ENCODE measurements at places on chromosomes 5 and 9.

DNA sequence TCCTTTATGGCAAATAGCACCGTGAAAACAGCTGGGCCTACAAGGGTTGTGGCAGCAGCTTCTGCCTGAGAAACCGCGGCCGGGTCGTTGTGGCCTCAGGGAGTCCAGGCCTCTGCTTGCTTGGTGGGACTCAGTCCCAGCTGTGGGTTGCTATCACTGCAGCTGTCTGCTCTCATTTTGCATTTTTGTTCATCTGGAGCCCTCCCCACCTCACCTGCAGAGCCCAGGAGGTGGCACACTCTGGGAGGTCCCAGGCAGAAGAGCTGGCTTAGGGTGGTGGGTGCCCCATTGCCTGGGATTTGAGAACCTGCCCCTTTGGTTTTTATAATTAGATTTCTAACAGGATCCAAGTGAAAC lies 138.4 kb downstream of the GADD45G start:
- DNase-seq, result no peak

- no peak for DNase-seq
Observed at GRCh38 chr9:135010921-135011320, 76.5 kb upstream of the OLFM1 start.

DNA sequence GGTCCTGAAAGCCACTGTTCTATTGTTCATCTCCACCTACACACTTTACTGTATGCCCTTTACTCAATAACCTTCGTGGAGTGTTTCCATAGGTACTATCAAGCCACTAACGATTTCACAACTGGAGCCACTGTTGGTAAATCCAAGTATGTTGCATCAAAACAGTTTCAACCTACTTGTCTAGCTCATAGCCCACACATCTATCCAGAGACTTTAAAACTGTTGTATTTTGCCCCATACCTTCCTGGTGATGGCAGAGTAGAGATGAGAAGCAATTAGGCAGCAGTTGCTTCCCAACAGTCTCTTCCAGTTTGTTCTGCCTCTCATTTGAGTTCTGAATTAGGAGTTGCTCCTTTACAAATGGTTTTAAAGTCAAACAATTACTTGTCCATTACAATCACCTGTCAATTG lies 607 bp downstream of the FAXDC2 start:
- no peak for DNase-seq

DNA sequence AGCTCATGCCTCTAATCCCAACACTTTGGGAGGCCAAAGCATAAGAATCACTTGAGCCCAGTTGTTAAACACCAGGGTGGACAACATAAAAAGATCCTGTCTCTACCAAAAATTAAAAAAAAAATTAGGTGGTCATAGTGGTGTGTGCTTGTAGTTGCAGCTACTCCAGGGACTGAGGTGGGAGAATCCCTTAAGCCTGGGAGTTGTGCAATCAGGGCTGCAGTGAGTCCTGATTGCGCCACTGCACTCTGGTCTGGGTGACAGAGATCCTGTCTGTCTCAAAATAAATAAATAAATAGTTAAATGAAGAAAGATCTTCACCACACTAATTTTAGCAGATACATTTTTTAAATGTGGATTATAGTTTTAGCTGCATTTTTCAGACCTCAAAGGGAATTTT lies 433.2 kb downstream of the MAT2B start:
- DNase-seq, result no peak

DNA sequence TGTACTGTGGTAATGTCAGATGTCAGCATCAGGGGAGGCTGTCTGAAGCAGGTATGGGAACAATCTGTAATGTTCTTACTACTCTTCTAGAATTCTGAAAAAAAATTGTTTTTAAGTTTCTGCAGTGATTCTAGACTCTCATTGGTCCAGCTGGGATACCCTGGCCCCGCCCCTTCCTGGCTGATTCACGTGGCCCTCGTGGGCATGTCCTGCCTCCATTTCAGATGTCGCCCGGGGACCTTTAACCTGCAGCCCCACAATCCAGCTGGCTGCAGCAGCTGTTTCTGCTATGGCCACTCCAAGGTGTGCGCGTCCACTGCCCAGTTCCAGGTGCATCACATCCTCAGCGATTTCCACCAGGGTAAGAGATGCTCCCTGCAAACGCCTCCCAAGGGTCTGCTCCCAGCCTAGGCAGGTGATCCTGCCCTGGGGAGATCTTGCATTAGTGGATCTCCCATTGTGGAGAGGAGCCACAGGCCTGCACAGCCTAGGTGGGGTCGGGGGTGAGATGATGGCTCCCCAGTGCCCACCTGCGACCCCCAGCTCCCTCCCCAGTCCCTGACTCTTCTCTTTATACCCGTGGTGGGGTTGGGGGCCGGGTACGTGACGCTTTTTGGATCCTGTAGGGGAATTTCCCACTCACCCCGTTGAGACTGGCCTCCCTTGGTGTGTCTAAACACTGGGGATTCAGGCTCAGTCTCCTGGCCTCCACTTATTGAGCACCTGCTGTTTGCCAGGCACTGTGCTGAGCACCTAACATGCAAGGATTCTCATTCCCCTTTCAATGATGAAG lies 36.5 kb downstream of the LAMC3 start:
- DNase-seq, result no peak

DNA sequence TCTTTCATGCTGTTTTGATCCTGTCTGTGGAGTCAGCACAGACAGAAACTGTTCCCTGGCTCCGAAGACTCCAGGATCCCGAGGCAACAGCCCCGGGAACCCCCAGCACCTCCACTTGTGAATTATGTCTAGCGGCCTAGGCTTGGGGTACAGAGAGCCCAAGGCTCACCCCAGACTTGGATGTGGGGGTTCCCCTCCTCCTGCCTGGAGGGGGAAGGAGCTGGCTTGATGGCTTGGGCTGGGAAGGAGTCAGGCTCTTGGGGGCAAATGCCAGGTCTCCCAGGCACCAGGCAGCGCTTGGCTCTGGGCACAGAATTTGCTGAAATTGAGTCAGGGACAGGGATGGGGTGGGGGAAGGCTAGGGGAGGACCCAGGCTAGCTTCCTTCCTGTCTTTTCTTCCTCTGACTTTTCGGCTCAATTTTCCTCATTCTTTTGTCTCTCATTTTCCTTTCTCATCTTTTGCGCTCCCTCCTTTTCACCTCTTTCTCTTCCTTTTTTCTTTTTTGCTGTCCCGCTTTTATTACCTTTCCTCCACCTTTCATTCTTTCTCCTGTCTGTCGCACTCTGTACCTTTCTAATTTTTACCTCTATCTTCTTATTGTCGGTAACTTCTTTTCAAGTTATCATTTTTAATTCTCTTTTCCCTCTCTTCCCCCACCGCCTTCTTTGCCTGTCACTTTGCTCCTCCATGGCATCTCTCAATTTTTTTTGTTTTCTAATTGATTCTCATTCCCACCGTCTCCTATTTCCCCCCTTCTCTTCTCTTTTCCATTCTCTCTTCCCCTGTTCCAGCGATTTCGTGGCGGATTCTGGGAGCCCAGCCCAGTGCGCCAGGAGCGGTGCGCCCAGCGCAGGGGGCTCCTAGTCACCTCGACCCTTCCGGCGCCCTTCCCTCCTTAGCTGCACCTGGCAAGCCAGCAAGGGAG lies 10.5 kb downstream of the MSX2 start:
- no peak for DNase-seq

DNA sequence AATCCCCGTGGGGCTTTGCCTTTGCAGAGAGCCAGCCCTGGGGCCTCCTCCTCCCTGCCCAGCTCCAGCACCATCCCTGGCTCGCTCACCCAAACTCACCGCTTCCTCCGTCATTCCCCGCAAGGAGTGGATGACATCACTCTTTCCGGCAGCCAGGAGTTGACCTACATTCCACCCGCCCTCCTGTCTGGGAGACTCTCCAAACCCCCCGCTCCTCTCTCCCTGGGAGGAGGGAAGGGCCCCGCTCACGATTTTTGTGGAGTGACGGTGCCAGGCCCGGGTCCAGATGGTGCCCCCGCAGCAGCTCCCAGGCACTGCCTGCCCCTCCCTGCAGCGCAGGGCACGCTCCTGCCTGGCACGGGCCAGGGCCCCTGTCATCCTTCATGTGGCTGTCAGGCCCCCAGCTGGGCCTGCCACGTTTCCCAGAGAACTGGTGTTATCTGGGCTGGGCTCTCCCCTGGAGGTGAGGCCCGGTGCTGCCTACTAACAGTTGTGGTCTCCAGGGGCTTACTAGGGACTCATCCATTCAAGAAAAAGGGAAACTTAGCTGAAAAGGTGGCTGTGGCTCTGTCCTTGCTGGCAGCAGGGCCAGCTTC lies 52.3 kb downstream of the NTNG2 start:
- DNase-seq, result peak; percentile 48

- no peak for DNase-seq
Observed at GRCh38 chr9:3608011-3608410, 82.2 kb upstream of the RFX3 start.

- no peak for DNase-seq
Observed at GRCh38 chr5:68356623-68357022, 141.1 kb downstream of the PIK3R1 start.

DNA sequence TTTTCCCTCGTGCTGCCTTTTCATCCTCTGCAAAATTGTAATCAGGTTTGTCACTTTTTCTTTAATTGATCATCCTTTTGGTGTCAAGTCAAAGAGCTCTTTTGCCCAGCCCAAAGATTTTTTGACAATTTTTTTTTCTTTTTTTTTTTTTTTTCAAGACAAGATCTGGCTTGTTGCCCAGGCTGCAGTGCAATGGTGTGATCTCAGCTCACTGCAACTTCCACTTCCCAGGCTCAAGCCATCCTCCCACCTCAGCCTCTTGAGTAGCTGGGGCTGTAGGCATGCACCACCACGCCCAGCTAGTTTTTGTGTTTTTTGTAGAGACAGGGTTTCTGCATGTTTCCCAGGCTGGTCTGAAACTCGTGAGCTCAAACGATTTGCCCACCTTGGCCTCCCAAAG lies 36.7 kb downstream of the CDK7 start:
- no peak for DNase-seq

- DNase-seq, result no peak
Observed at GRCh38 chr5:84384604-84385575, at the start of gene EDIL3. EDIL3 (minus strand) TSS chr5:84384880; CDS start chr5:84384374, 506 bp downstream.

GRCh38 chr5:41955432-41956024 lies 30.4 kb downstream of the FBXO4 start:
- no peak for DNase-seq

DNA sequence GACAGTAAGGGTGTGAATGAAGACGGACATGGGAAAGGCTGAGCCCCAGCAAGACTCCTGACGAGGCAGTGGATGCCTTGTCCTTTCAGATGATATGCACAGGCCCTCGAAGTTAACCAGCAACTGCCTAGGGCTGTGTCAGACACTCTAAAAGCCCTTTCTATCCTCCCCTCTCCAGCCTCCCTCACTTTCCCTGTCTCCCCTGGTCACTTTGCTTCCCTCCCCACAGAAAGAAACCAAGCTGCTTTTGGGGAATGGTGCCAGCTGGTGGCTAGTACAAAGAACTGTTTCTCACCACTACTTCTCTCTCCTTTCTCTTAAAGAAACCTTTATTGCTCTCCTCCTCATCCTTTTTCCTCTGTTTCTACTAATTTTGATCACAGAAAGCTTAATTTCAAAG lies 21.4 kb downstream of the LHFPL2 start:
- DNase-seq, result no peak

- no peak for DNase-seq
Observed at GRCh38 chr5:60410427-60410826, 289.5 kb downstream of the DEPDC1B start.

- DNase-seq, result no peak
Observed at GRCh38 chr5:133290669-133291240, 238.9 kb downstream of the HSPA4 start.

- DNase-seq, result no peak
Observed at GRCh38 chr5:20420991-20421595, 433.1 kb upstream of the CDH18 start.

DNA sequence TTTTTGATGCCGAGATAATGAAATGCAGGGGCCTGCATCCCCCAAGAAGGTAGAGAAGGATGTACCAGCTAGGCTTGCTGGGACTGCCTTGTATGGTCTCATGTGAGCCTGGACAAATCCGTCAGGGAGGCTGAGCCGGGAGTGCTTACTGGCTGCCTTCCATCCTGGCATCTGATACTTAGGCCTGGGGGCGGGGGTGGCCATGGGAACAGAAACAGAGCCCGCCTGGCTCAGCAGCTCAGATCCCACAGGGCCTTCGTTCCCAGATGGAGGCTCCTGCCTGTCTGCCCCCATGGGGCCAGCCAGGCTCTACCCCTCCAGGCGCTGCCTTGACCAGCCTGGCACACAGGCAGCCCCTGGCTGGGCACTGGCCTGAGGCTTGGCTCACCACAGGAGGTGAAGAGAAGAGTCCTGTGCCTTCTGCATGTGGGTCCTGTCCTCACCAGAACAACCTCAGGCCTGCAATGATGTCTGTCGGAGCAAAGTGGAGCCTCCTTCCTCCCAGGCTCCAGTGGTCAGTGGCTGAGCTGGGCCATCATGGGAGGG lies 10.5 kb upstream of the SPATA31E1 start:
- DNase-seq, result peak; percentile 79

GRCh38 chr5:14153932-14154731 lies 11.0 kb downstream of the TRIO start:
- DNase-seq, result no peak

DNA sequence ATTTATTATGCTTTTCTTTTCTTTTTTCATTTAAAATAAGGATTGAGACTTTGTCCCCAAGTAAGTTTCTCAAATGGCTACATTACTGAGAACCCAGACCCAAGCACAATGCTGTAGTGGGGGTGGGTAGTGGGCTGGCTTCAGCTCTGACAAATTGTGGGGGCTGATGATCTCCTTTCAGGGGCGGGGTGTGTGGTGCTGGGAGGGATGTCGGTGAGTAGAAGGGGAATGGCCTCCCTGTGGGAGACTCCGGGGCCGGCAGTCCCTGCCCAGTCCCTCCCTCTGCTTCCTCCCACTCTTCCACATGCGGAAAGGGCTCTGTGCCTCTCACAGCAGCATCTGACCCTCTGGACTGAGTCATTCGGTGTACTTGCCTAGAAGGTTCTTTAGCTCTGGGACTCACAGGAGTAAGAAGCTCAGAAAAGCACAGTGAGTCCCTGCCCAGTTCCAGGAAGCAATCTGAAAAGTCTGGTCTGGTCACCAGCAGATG lies 14.3 kb downstream of the CD180 start:
- DNase-seq, result peak; percentile 62

GRCh38 chr9:129506041-129506440 lies 114.9 kb downstream of the C9orf50 start:
- no peak for DNase-seq

DNA sequence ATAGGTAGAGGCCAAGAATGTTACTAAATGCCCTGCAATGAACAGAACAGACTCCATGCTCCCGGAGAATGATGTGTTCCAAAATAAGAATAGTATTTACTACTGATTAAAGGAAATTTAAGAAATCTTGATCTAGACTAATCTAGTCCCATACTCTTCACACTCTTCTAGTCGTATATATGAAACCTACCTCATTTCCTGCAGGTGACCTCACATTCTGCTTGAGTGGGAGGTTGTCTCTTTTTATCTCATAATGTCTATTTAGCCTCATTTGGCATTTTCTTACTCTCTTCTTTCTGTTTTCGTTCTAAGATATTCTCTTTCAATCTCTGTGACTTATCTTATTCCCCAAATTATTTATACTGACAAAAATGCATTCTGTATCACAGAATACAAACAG lies 9.2 kb upstream of the SHOC1 start:
- no peak for DNase-seq

DNA sequence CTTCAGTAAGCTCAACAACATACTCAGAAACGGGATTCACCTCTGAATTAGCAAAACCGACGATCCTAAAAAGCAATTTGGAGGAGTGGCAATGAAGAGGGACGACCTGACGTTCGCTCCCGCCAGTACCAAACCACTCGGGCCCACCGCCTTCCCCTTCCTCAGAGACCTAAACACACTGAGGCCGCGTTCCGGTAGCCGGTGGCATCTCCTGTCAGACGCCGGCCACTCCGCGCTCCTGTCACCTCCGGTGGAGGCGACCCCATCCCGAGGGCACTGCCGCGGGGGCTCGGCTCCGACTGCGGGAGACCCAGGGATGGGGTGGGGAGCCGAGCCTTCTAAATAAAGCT lies 617 bp downstream of the PPP6C start:
- DNase-seq, result no peak

All from retinal pigment epithelial cell (primary cell).